Right ventricle myocardium superior (tissue), 1 donor: ENCODE measurements at places on chromosomes 13 and 19. TPM values are rescaled to one million over a fixed set of nuclear protein-coding genes. Genes with fewer than 3 reads are reported as not detected.
A peak's percentile ranks its signal among the peaks of the same experiment; 100 is the strongest.

ZNF227 gene
- total RNA-seq: 12.6 TPM

C19orf81 gene
- 2.5 TPM for total RNA-seq

AP2A1 gene
- 62.7 TPM for total RNA-seq

TMEM272 gene
- total RNA-seq: 0.38 TPM

CBY2 gene
- total RNA-seq: not detected

DNA sequence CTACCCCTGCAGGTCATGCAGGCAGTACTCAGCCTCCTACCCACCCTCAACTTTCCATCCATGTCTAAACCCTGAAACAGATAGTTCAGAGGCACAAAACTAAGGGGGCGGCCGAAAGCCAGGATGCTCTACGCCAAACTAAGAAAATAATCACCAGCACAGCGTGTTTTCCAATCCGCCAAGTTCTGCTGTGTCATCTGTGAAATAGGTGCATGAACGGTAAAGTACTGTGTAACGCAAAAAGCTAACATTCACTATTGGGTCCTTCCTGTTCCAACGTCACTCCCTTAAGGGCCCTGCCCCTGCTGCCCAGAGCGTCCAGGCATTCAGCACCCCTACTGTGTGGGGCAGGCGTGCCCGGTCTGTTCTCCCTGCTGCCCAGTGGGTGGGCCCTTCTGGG is 12.2 kb upstream of the TIMM44 start:
- no peak for DNase-seq

DNA sequence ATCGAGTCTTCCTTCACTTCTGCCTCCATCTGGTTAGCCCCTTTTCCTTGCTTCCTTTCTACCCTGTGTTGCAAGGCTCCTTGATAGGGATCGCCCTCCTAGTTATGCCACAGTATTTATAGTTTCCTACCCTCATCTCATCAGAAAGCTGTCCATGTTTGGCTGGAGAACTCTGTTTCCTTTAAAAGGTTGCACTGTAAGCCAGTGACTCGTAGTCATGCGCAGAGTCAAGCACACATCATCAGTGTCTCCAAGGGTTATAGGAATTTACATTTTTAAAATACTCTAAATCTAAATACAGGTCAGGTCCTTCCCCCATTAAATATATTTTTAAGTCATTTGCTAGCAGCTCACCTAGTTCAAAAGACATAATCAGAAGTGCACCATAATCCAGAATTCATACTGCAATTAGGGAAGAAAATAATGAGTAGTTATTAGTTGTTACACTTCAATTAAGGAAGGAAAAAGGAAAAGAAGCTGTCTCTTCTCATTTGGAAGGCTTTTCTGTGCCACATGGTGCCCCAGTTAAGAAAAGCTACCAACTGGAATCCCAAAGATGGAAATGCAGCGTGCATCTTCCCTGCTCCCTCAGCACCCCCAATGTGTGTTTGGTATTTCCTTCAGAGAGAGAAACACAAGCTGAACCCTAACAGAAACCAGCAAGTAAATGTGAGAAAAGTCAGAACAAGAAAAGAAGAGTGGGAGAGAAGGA is 81.0 kb downstream of the GPR12 start:
- no peak for DNase-seq

DNA sequence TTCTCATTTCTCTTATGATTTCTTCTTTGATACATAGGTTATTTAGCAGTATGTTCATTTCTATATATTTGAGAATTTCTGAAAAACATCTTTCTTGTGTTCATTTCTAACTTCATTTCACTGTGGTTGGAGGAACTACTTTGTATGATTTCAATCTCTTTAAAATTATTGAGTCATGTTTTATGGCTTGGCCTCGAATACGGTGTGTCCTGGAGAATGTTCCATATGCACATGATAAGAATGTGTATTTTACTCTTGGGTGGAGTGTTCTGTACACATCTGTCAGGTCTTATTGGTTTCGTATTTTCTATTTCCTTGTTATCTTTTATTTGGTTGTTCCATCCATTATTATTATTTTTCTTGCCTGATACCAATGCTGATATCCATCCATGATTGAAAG is 22.9 kb downstream of the DNM2 start:
- DNase-seq: no peak

DNA sequence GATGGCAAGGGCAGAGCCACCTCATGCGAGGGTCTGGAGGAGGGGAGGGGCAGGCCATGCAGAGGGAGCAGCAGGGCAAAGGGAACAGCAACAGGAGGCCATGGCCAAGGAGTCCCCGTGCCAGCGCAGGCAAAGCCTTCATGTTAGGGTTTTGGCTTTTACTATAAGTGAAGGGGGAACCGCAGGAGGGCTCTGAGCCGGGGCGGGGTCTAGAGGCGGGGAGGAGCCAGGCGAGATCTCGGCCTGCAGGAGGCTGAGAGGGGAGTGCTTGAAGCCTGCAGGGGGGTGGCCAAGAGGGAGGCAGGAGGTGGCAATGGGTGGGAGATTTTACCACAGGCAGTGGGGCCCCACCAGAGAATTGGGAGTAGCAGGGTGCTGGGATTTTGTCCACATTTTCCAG is 6.3 kb downstream of the ARHGAP33 start:
- peak; percentile 16 for DNase-seq

GRCh38 chr13:35478271-35479037 is 2.0 kb upstream of the MAB21L1 start:
- no peak for DNase-seq

GRCh38 chr13:61664801-61665705 is 249.4 kb upstream of the PCDH20 start:
- DNase-seq: no peak

- DNase-seq: no peak
Observed at GRCh38 chr13:60398379-60398891, 1.4 kb downstream of the TDRD3 start.

- no peak for DNase-seq
Observed at GRCh38 chr19:46076031-46076880, 35.5 kb upstream of the IGFL4 start.
